Activated naive CD4-positive, alpha-beta T cell treated with anti-CD3 and anti-CD28 coated beads for 36 hours (primary cell): ENCODE measurements at places on chromosomes 1 and 21.

DNA sequence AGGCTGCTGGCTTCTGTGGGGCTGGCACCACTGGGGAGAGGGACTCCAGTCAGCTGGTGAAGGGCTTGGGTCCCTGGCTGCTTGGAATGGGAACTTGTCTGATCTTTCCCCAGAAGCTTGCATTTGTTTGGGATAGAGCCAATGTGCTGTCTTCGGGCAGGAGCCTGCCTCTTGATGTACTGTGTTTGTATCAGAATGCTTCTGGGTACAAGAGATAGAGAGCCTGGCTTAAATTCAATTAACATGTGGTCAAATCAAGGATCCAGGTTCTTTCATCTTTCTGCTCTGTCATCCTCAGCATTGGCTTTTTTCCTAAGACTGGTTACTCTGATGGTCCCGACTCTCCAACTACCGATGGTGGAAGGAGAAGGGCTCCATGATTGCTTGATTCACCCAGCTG is 16.0 kb upstream of the PROK1 start:
- no peak for DNase-seq

DNA sequence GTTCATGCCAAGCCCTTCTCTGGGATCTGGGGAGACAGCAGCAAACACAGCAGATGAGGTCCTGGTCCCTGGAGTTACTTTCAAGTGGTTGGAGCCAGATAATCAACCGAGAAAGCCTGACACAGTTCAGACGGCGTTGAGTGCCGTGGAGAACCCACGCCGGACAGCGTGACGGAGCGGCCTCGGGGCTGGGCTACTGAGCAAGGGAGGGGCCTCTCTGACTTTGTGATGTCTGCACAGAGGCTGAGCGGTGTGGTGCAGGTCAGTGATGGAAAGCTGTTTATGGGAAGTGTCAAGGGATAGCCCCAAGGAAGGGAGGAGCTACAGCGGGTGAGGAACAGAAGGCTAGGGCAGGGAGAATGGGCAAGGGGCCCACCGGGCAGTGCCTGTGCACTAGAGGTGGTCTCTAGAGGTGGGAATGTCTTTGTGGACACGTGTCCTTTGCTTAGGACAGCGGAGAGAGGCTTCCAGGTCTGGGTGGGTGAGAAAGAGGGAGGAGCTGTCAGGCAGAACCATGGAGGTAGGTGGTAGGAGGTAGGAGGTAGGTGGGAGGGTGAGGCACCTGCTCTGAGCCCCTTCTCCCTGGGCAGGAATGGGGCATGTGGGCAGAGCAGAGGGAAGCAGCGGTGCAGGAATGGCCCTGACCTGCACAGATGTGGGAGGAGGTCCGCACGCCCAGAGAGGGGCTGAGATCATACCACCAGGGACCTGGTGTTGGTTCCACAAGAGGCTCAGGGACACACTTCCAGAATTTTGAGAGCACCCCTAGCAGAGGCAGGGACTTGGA is 62.8 kb downstream of the RUNX3 start:
- no peak for DNase-seq

- DNase-seq, result no peak
Observed at GRCh38 chr1:66920543-66920942, 4.1 kb downstream of the DNAI4 start.

DNA sequence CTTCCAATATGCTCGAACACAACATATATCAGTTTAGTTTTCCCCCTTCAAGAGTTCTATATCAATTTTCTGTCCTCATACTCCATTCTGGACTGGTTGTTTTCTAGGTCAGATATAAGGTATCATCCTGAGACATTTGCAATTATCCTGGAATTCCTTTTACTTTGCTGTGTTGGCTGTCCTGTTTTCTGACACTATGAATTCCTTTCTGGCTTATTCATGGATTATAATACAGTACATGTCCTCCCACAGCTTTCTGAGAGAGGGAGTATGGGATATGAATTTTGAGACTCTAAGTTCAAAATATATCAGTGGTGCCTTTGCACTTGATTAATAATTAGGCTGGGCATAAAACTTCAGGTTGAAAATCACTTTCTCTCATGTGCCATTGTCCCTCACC is 11.9 kb downstream of the PHTF1 start:
- no peak for DNase-seq

DNA sequence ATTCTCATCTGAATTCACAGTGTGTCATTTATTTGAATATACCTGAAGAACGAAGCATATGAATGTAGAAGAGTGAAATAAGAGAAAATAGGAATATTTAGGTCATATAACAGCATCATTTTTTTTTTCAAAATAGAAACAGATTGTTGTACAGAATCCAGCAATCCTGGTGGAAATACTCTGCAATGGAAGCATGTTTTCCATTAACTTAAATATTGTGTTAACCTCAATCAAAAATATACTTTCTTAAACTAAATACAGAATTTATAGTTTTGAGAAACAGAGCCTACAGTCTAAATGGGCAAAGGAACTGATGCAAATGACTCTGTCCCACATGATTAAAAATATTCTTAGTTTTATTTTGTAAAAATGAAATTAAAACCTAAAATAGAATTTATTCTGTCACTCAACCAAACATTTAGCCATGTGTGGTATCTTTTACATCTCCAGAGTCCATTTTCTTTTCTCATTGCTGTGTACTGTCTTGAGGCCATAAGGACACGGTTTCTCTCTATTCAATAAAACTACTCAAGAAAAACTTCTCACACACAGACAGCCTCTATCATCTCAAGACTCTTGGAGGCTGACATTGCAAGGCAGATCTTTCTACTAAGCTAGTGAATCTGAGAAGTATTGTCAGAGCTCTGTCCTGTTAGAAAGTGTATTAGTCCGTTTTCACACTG is 322.6 kb downstream of the LTN1 start:
- no peak for DNase-seq

DNA sequence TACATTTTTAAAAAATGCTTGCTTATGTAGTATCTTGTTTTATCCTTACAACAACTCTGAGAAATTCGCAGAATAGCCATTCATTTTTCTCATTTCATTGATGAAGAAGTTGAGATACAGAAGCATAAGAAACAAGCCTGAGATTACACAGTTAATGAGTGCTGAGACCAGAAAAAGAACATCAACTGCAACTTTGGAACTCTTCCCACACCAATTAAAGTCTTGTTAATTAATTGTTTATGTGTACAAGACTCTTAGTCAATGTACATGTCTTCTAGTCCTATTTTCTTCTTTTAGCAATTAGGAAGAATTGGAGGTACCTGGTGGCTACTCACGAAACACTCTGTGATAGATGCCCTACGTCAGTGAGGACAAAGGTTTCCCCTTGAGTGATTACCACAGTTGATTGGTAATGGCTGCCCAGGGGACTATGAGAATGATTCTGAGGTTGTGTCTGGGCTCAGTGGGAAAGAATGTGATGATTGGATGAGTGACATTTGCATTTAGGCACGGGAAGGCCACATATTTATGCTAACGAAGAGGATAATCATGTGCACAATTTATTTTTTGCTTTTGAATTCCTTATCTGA is 187.4 kb upstream of the KCNK2 start:
- no peak for DNase-seq

- DNase-seq, result peak; percentile 57
Observed at GRCh38 chr1:158095737-158096335, 84.9 kb upstream of the CD1D start.

DNA sequence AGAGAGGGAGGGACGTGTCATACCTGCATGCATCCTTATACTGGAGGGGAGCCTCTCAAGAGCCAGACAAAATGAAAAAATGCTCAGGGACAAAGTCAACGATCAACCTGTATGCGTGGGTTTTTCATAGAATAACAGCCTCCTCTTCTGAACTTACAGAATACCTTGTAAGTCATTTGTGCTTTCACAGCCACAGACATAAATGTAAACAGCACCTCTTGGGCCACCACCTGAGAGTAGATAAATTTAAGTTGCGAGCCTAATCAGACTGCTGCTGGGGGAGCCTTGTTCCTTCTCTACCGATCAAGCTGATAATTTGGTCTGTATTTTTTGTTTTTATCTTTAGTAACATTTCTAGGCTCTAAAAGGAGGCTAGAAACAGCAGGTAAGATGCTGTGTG is 223.1 kb downstream of the KIF26B start:
- no peak for DNase-seq

GRCh38 chr1:46133181-46133658 is 791 bp upstream of the PIK3R3 start:
- DNase-seq, result no peak

- DNase-seq, result no peak
Observed at GRCh38 chr1:59202455-59202854, 94.4 kb upstream of the FGGY start.

DNA sequence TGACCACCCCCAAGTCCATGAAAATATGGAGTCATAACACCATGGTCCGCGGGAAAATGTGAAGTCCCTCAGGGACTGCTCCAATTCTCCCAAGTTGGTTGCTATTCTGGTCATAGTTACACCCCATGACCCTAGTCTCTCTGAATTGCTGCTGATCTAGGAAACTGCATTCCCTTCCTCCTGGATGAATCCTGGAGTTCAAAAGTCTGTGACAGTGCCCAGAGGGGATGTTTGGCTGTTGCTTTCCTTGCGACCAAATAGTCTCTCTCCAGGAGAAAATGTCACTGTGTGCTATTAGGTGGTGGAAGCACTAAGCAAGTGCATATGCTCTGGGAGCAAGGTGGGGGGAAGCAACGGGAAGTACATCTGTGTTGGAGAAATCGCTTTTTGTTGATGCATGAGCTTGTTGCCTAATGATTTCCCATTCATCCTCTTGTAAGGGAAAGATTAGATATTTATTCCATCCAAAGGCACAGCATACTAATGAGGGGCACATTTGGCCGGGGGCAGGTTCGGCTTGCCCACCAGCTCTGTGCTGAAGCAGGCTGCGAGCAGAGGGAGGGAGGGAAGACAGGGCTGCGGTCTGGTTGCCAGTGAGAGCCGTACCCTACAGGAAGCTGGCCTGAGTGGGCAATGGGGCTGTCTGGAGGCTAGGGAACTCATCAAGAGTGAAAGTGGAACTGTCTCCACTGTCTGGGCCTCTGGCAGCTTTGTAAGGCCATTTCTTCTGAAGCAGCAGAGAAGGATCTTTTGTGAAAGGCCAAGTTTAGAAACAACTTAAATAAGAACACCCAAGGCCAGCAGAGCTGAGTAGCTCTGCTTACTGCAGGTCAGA is 27.2 kb downstream of the SYT6 start:
- no peak for DNase-seq

DNA sequence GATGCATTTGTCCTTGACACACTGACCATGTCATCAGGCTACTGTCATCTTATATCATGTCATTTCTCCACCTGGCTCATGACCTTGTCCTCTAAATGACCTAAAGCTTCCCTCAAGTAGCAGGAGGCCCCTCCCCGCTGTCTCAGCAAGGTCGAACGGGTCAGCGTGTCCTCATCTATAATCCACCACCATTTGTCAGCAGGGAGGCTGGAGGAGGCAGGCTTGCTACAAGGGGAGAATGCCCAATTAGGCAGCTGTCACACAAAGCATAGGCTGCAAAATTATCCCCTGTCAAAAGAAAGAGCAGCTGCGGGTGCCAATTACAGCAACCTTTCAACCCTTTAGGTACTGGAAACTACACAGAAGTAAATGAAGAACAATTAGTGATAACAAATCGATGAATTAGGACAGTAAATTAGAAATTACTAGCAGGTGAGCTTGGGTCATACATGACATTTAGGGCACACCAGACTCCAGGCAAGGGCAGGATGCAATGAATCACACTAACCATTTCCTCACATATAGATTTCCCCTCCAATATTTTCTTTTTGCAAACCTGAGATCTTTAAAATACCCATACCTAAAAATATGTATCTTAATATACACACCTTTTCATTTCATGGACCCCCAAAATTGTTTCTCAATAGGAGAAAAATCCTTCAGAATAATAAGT is 61.2 kb downstream of the NRIP1 start:
- DNase-seq, result no peak

GRCh38 chr1:16300436-16300835 is 51.8 kb downstream of the FBXO42 start:
- DNase-seq, result no peak

DNA sequence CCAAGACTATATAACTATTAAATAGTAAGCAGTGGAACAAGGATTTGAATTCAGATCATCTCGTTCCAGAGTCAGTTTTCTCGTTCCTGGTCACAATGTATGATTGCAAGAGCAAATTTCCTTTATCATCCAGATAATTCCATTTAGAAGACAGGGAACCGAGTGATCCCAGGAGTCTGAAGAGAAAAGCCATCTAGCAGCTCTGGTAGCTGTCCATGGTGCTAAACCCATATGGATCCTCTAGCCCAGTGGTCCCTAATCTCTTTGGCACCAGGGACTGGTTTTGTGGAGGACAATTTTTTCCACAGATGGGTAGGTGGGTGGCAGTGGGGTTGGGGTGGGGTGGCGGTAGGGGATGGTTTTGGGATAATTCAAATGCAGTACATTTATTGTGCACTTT is 229.4 kb downstream of the PTPRU start:
- DNase-seq, result no peak

DNA sequence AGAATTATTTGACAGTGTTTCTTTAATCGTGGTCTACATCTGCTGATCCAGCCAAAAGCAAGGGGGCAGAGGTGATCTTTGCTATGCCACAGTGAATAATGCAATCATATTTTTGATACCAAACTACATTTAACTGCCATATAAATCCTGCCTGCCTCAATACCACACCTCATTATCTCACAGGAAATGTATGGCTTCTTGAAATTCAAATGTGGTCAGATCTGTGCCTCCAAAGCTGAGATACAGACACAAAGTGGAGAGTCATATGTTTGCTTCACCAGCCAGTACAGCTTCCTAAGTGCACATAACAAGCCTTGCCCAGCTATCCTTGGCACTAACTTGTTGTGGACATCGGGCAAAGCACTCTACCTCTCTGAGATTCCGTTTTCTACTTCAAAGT is 250.0 kb upstream of the NFIA start:
- no peak for DNase-seq

GRCh38 chr1:239308701-239309333 is 77.6 kb upstream of the CHRM3 start:
- peak; percentile 54 for DNase-seq

- DNase-seq, result no peak
Observed at GRCh38 chr1:23930861-23931490, 17.8 kb upstream of the CNR2 start.

DNA sequence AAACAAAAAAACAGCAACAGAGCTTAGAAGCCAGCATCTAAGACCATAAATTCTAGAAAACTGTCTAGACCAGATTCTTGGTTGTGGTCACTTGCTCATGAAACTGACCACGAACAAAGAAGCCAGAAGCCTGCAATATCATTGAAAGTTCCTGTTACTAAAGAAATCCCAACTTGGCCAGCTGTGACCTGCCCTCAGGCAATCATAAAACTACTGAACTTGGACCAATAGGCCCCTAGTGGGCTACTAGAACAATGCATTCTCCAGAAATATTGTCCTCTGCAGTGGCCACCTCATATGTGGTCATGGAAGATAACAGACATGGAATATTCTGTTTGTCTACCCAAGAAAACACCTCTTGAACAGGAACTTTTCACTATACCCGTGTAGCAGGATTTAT is 87.7 kb downstream of the SPATA17 start:
- DNase-seq, result no peak

- no peak for DNase-seq
Observed at GRCh38 chr1:109891930-109892329, 18.7 kb upstream of the CSF1 start.

GRCh38 chr1:2150801-2151200 is 43.8 kb downstream of the FAAP20 start:
- no peak for DNase-seq

- no peak for DNase-seq
Observed at GRCh38 chr1:220906561-220907334, 27.5 kb downstream of the HLX start.
